NK-92 treated with Interleukin-12 subunit alpha and Interleukin-12 subunit beta, amount 100 ng/mL, for 24 hours (cell line): ENCODE measurements at places on chromosomes 12 and 14.

DNA sequence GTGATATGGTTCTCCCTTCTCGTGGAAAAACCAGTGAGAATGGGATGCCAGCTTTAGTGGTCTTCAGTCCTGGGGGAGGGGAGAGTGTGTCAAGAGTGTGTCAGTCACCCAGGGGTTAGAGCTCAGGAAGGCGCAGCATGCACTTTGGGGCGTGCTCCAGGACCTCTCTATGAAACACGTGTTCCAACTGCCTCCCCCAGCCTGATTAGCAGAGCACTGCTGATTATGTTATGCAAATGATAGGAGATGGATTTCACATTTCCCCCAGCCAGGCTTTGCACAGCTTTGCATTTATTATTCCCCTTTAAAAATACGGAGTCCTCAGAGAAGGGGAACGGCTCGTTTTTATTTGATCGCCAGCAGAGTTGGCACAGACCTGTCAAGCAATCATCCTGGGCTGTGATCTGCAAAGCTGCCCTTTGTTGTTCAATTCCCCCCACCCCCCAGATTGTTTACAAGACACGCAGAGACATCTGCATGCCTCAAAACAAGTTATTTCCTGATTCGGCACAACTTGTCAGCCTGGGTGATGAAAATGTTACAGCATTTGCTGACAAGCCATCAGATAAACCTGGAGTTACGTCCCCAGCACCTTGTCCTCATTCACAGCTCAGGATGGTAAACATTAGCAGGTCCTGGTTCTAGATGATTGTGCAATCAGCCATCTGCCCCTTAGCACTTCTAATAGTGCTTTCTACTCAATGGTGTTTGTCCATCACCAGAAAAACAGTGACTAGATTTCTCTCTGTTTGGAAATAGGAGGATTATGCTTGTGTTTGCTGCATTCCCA, 196.5 kb downstream of the NOVA1 start:
- no peak for DNase-seq

- peak; percentile 14 for DNase-seq
These were observed 48.8 kb downstream of the NINJ2 start for GRCh38 chr12:614411-614970.

GRCh38 chr12:120836114-120836684, 68.0 kb downstream of the SPPL3 start:
- DNase-seq = no peak

GRCh38 chr12:2999265-2999841, 40.2 kb downstream of the TEAD4 start:
- DNase-seq = no peak
